Testis (tissue), 5 donors: ENCODE measurements at places on chromosomes 1 and 21.

DNA sequence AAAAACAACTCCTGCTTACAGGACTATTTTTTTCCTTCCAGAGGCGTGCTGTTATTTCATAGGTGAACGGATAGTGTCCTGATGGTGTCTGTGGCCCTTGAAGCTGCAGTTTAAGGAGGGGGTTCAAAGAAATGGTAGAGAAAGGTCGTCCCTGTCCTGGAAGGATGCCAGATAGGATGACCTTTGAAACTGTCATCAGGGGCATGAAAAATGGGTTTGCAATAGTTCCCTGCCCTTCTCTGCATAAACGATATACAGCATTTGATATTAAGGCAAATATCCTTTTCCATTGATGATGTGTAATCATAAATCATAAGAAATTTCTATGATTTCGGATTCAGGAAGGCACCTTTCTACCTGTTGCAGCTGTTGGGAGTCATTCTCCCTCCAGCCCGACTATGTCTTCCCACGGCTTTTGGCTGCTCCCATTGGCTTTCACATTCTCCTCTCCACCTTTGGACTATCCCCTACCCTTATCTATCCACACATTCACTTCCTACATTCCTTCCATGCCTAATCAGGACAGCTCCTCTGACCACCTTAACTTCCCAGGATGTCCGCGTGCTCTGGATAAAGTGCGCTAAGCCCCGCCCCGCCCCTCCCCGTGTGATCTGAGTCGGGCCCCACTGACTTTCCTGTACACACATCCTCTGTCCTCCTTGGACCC, 209.8 kb downstream of the DISC1 start:
- no peak for DNase-seq

DNA sequence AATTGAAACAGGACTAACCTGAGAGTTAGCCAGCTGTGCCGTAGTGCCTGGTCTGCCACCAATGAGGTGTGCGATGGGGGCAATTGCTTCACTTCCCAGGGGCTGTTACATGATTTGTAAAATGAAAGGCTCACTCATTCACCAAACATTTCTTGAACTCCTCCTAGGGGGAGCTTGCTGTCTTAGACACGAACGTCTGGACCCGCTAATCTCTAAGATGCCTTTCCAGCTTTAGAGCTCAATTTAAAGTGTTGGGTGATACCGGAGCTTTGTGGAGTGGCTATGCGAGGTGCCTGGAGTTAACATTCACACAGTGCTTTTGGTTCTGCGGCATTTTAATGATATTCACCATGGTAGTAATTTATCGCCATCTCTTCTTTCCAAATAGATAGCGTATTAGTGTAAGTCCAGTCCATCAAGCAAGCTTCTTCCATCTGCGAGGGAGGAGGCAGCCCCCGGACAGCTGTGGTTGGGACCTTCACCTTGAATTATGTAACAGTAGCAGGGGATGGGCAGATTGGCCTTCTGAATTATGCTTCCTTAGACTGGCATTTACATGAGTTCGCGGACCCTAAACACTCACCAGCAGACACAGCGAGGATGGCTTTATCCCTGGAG, 179.9 kb downstream of the ADSS2 start:
- no peak for DNase-seq

GRCh38 chr1:200096774-200097173, 69.3 kb downstream of the NR5A2 start:
- no peak for DNase-seq

GRCh38 chr1:13679651-13680050, 20.3 kb upstream of the PRDM2 start:
- no peak for DNase-seq

DNA sequence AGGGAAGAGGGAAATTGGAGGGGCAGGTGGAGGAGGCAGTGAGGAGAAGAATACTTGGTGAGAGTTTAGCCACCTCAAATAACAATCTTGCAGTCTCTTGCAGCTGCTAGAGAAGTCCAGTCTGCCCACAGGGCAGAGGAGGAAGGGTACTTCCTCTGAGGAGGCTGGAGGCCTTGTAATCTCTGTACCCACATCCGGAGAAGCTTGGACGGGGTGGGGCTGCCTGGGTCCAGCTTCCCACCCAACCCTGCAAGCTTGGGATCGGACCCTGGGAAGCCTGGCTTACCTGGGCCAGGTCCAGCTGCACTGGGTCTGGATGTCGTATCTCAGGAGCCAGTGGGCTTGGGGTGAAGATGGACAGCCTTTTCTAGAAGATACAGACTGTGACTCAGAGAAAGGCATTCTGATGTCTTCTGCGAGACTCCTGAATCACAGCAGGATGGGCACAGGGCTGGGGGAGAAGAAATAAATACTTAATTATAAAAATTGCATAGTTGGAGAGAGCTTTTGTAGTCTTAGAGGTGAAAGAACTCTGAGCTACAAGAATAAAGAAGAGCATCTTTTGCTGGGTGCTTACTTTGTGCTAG, 111.8 kb upstream of the JUN start:
- no peak for DNase-seq
